ENCODE measurements at places on chromosomes 13 and 19.

DNA sequence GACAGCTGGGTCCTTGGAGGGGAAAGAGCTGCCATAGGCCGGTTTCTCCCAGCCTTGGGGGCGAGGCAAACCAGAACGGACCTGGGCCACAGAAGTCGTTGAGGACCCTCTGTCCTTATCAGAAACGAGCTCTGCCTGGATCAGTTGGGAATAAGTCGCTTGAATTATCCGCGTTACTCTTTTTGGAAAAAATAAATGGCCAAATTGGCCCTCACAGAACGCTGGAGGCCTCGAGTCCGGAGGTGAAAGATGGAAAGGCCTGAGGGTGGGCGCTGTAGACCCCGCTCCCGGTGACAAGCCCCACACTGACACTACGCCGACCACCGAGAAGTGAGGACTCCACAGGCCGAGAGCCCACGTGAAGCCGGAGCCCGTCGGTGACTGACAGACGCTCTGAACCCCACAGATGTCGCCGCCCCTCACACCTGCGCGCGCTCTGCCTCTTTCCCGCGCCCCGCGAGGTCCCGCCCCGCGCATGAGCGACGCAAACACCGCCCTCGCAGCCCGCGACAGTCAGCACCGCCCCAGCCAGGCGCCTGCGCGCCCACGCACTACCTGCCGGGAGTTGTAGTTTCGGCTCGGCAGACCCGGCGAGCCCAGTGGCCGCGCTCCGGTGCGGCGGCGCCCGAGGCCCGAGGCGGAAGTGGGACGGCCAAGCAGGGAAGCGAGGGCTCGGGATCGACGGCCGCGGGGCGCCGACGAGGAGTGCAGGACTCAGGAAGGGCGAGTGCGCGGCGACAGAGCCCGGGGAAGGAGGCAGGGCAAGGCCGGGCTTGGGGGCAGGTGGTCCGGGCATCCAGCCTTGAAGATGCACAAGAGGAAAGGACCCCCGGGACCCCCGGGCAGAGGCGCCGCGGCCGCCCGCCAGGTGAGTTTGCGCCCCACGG, at the start of the genes BRME1 and CC2D1A:
Gene BRME1, minus strand, starts transcription at position 484 of the 887 bp plus-strand sequence. CDS start 1,225 bp downstream, outside the sequence.
Gene CC2D1A, plus strand, starts transcription at position 568 of the 887 bp plus-strand sequence. Its CDS starts 241 bp downstream, at position 809.
- peak; percentile 91 for DNase-seq

GRCh38 chr13:26785838-26786630, 25.4 kb upstream of the GPR12 start:
- no peak for DNase-seq

- peak; percentile 62 for DNase-seq
Observed at GRCh38 chr13:110014719-110015118, 228.3 kb upstream of the IRS2 start.

DNA sequence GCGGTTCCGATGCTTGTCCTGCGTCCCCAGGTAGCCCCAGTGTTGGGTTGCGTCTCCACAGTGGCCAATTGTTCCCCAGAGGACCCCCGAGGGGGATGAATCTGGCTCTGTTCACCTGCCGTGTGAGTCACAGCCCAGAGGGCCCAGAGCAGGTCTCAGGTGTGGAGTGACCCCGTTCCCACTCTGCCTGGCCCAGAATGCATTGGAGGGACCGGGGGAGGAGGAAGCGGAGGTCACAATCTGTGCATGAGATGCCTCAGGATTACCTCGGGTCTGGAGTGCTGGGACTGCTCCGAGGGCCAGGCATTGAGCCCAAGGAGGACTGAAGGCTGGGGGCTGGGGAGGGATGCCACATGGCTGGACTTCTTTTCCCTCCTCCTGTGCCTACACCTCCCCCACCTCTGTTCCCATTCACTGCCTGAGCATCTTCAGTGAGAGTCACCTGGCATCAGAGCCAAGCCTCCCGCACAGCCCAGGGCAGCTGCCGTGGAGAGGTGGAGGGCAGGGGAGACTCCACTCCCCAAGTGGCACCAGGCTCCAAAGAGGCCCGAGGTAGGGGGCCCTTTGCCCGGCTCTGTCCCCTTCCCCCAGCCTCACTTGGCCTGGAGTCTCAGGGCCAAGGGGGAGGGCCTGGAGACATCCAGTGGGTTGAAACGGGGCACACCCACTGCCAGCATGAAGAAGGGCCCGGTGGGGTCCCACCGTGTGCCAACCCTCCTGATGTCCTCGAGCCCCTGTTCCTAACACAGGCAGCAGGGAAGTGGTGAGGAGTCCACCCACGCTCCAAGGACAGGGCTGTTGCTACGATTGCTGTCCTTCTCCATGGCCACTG, 81.1 kb downstream of the CHST8 start:
- peak; percentile 44 for DNase-seq

DNA sequence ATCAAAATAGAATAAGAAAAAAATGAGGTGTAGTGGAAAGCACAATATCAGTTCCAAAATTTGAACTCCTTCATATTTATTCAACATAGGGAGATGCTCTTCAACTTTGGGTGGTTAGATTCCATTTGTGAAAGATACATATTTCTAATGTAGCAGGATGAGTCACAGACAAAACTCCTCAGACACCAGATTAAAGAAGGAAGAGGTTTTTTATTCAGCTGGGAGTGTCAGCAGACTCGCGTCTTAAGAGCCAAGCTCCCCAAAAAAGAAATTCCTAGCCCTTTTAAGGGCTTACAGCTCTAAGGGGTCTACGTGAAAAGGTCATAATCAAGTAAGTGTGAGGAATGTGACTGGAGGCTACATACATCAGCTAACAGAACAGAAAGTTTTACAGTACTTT, 6.8 kb upstream of the ZNF765 start:
- no peak for DNase-seq

GRCh38 chr13:97758317-97758716, 195.2 kb upstream of the IPO5 start:
- DNase-seq: no peak
